Endodermal cell (in vitro differentiated cells): ENCODE measurements at places on chromosomes 1 and 21. TPM values are rescaled to one million over a fixed set of nuclear protein-coding genes. Genes with fewer than 3 reads are reported as not detected.

GRCh38 chr1:227395426-227396028, 77.2 kb upstream of the CDC42BPA start:
- no peak overlapping the region for H3K4me3 ChIP-seq
- H3K4me1 ChIP-seq, result no peaks in the 10 kb centered on the region
- DNase-seq, result no peak
- H3K36me3 ChIP-seq, result no peaks in the 10 kb centered on the region
- H3K27ac ChIP-seq, result no peak overlapping the region

DNA sequence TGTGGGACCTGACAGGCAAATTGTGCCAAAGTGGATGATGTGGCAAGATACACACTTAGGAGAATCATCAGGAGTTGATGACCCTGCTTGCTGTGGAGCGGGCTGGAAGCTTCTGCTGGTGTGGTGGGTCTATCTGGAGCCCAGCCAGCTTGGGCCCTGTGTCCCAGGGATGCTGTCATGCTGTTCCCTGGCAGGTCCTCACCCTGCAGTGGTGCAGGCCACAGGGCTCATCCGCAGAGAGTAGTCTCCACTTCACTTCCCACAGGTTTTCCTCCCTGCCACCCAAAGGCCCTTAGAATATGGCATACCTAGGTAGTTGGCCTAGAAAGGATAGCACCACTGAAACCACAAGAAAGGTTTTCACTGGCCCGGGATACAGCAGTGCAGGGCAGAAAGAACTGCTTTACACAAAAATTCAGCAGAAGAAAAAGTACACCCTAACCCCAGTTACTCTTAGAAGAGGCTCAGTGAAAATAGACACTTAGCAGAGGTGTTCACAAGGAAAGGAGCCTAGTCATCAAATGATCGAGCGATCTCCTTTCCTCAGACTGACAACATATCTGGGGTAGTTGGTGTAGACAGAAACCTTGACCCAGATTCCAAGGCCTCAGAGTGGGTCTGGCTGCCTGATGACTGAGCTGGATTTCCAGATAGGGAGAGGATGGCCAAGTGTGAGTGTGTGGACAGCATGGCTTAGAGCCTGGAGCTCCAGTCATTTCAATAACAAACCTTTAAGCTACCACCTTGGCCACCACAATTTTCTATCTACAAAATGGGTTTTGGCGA, 1.3 kb upstream of the C1orf226 start:
- no peak overlapping the region for H3K4me3 ChIP-seq
- H3K27ac ChIP-seq, result no peak overlapping the region
- DNase-seq, result peak; percentile 22
- no peaks in the 10 kb centered on the region for H3K27me3 ChIP-seq
- H3K36me3 ChIP-seq, result no peaks in the 10 kb centered on the region

DNA sequence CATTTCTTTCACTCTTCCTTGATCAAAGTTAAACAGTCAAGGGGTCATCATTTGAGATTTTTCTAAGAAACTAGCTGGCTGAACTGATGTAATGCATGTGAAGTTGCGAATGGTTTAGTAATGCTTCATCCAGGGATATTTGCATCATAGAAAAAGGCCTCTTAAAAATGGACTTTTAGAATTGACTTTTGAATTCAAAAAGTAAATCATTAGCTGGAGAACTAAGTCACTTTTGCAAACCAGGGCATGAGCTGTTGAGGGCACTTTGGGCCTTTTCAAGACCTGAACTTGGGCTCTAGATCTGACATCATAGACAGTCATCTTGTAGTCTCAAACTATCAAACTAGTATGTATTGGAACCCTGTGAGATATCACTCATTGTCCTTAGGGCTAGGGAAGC, 85.0 kb downstream of the GRIK1 start:
- no peak overlapping the region for H3K27ac ChIP-seq
- DNase-seq, result no peak
- no peaks in the 10 kb centered on the region for H3K27me3 ChIP-seq
- no peaks in the 10 kb centered on the region for H3K36me3 ChIP-seq

DNA sequence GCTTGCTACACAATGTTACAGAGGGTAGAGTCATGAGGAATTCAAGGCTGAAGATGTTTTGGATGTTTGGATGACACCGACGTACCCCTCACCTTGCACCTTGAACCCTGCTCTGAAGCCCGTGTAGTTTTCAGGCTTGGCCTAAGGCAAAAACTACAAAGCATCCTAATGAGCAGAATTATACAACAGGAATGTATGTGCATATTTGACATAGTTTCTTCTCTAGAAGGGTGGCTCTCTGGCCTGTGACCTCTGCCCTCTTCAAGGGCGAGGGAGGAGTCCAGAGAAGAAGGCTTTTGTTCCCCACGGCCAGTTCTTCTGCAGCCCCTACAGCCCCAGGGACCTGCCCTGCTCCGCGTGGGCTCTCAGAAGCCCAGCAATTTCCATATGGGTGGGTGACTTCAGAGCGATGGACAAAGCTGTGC, 43.3 kb downstream of the L1TD1 start:
- H3K27me3 ChIP-seq, result no peaks in the 10 kb centered on the region
- H3K4me1 ChIP-seq, result peaks cover 3% of the 10 kb centered on the region
- H3K27ac ChIP-seq, result no peak overlapping the region
- H3K4me3 ChIP-seq, result no peak overlapping the region
- no peak for DNase-seq

- no peak overlapping the region for H3K27ac ChIP-seq
- no peaks in the 10 kb centered on the region for H3K4me1 ChIP-seq
- H3K27me3 ChIP-seq, result no peaks in the 10 kb centered on the region
- no peak for DNase-seq
- peaks cover 93% of the 10 kb centered on the region for H3K36me3 ChIP-seq
Measured at GRCh38 chr1:32386676-32387392, 7.4 kb downstream of the BSDC1 start.

- no peak overlapping the region for H3K4me3 ChIP-seq
- H3K36me3 ChIP-seq, result no peaks in the 10 kb centered on the region
Measured at GRCh38 chr1:212186427-212187207, 98.6 kb upstream of the PPP2R5A start.

DNA sequence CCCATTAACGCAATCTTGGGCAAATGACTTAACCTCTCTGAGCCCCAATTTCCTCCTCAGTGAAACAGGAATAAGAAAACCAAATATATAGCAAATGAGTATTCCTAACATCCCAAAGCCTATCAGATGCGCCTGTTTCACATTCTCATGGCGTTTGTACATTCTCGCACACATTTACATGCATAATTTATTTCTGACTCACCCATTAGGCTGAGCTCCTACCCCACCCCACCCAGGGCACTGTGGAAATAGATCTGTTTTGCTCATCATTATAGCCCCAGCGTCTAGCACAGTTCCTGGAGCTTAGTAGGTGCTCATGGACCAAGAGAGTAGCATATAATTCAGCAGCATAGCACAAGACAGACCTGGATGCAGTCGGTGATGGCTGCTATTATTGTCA, 146.1 kb upstream of the VANGL1 start:
- no peak for DNase-seq
- H3K4me3 ChIP-seq, result no peak overlapping the region
- H3K4me1 ChIP-seq, result no peaks in the 10 kb centered on the region
- no peaks in the 10 kb centered on the region for H3K36me3 ChIP-seq
- H3K27me3 ChIP-seq, result no peaks in the 10 kb centered on the region

GRCh38 chr1:84422909-84423308, 24.6 kb downstream of the DNASE2B start:
- H3K4me3 ChIP-seq, result no peak overlapping the region
- H3K27me3 ChIP-seq, result no peaks in the 10 kb centered on the region
- H3K36me3 ChIP-seq, result no peaks in the 10 kb centered on the region

DNA sequence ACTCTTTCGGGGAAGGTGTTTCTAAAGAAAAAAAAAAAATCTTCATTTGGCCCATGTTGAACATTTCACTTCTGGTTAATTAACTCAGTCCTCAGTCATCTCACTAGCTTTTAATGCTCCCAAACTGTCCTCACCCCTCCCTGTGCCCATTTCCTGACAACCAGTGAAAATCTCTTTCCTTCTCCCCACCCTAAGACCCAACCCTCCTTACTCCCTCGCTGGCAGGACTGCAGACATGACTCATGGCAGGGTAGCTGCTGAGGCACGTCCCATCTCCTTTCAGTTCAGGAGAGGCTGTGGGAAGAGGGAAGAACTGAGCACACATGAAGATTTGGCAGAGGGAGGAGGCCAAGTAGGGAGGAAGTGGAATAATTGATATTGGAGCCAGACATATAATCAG, 12.6 kb downstream of the PKP1 start:
- H3K36me3 ChIP-seq, result no peaks in the 10 kb centered on the region
- no peaks in the 10 kb centered on the region for H3K4me1 ChIP-seq
- H3K27me3 ChIP-seq, result peaks cover 8% of the 10 kb centered on the region
- no peak overlapping the region for H3K4me3 ChIP-seq

DNA sequence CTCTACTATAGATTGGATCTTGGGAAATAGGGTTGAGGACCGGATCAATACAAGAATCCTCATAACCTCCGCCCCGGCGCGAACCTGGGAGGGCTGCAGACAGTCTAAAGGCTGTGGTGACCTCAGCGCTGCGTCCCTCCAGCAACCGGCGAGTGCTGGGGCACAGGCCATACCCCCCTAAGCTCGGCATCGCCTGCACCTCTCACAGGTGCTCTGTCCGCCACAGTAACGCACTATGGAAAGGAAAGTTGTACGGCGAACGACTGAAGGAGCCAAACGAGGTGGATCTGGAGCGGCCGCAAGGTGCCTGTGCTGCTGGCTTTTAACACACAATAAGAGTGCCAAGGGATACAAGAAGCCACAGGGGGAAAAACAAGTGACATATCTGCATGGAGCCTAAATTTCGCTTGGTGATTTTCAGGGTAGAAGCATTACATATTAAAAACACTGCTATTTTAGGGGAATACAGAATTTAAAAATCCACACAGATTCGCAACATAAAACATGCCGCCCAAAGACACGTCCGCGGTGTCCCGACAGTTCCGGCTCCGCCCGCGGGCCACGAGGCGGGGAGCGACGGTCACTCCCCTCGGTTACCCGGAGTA, 1.4 kb upstream of the RBM15 start:
- H3K36me3 ChIP-seq, result peaks cover 25% of the 10 kb centered on the region
- peak; percentile 81 for DNase-seq
- H3K4me1 ChIP-seq, result peaks cover 20% of the 10 kb centered on the region
- H3K27ac ChIP-seq, result peak overlapping the region; percentile 95

DNA sequence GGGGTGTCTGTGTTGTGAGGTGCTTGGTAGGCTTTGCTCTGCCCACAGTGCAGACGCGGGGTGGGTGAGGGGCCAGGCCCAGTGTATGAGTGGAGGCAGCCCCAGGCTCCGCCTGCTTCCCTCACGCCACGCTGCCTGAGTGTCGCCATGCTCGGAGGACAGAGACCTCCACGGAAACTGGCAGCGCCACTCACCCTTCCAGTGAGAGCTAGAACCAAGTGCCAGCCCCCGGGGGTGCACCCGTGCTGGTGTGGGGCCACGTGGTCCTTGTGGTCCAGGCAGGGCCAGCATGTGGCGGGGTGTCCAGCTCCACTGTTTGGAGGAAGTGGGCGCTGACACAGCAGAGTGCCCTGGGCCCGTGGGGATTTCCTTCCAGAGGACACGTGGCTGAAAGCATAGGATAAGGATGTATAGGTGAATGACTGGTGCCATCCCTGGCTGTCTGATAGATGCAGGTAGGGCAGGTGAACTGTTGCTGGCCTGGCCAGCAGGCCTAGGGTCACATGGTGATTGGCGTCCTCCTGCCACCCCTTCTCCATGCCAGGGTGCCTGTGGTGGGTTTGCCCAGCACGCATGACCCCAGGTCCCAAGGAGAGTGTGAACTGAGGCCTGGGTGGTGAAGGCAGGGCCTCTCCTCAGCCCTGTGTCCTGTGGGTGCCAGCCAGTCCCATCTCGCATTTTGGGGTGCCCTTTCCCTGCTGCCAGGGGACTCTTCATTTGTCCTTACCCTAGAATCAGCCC, 3.8 kb downstream of the LRRC3 start:
- H3K4me3 ChIP-seq, result peak overlapping the region; percentile 86
- DNase-seq, result no peak
- peaks cover 56% of the 10 kb centered on the region for H3K36me3 ChIP-seq
- H3K27me3 ChIP-seq, result no peaks in the 10 kb centered on the region
- peaks cover 15% of the 10 kb centered on the region for H3K4me1 ChIP-seq

PKP1 gene
- 0.41 and 0.44 TPM in 2 replicates for total RNA-seq

AQP10 gene
- not detected in 2 replicates for total RNA-seq
